ENCODE measurements at places on chromosomes 13 and 19. TPM values are rescaled to one million over a fixed set of nuclear protein-coding genes. Genes with fewer than 3 reads are reported as not detected.

GRCh38 chr13:101555610-101556009 lies 103.1 kb downstream of the ITGBL1 start:
- H3K4me3 ChIP-seq: no peak overlapping the region
- no peaks in the 10 kb centered on the region for H3K27me3 ChIP-seq
- no peaks in the 10 kb centered on the region for H3K4me1 ChIP-seq
- DNase-seq: no peak
- H3K27ac ChIP-seq: no peak overlapping the region

DNA sequence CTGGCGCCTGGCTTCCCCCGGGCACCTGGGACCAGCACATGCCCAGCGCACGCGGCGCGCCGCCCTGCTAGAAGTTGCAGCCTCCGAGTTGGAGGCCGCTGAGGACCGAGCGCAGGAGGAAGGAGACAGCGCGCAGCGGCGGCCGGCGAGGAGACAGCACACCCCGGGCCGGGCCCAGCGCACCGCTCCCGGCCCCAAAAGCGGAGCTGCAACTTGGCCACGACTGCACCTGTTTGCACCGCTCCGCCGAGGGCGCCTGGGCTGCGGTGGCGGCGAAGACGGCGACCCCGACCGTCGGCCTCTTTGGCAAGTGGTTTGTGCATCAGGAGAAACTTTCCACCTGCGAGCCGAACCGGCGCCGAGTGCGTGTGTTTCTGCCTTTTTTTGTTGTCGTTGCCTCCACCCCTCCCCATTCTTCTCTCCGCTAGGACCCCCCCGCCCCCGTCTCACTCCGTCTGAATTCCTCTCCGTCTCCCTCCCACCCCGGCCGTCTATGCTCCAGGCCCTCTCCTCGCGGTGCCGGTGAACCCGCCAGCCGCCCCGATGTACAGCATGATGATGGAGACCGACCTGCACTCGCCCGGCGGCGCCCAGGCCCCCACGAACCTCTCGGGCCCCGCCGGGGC lies at the start of gene SOX1:
Gene SOX1 (plus strand): TSS at position 34 of the 626 bp plus-strand sequence. CDS start 510 bp downstream, at position 544.
- no peaks in the 10 kb centered on the region for H3K36me3 ChIP-seq
- H3K27ac ChIP-seq: no peak within 1 kb of the TSS
- no peak for DNase-seq
- H3K27me3 ChIP-seq: peaks cover 28% of the 10 kb centered on the region

GRCh38 chr19:43620061-43621001 lies 902 bp upstream of the ZNF428 start:
- peak; percentile 80 for DNase-seq
- H3K27ac ChIP-seq: peak overlapping the region; percentile 77

GRCh38 chr19:5621945-5622464 lies 571 bp downstream of the SAFB2 start:
- H3K4me1 ChIP-seq: peaks cover 73% of the 10 kb centered on the region
- H3K4me3 ChIP-seq: peak overlapping the region; percentile 82
- peak overlapping the region; percentile 91 for H3K27ac ChIP-seq
- no peaks in the 10 kb centered on the region for H3K27me3 ChIP-seq
- H3K36me3 ChIP-seq: peaks cover 51% of the 10 kb centered on the region

DNA sequence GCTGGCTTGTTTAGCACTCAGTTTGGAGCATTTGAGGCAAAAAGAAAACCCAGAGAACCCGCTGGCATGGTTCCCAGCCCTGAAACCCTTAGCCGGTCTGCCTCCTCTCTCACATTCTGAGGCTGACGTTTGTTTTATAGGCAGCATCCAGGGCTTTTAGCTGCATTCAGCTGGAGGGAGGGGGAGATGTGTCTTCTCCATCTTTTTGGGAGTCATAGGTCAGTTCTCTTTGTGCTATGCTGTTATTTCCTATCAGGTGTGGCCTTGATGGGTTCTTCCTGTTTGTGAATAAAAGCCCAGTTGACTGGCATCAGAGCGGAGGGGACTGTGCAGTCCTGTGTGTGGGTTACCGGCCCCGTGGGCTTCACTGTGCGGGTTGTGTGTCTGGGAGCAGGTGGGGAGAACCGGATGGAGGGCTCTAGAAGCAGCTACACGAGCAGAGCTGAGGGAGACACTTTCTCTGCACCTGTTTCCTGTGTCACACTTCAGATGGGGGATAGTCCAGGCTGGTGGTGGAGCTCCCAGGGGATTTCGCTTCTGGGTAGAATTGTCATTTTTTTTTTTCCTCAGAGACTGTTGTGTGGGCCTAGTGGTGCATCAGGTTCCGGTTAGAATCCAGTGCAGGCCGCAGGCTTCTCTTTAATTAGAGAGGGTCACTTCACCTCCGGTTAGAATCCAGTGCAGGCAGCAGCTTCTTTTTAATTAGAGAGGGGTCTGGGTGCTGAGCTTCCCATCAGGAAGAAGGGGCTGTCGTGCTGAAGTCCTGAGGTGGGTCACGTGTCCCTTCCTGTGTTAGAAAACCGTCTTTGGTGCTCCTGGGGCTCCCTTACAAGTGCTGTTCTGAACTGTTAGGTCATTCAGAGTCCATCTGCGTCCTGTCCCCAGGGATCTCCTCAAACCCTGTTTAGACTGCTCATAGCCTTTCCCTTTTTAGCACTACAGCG lies 69.6 kb downstream of the ARHGEF7 start:
- DNase-seq: peak; percentile 47
- no peak overlapping the region for H3K4me3 ChIP-seq
- H3K27ac ChIP-seq: peak overlapping the region; percentile 39

GRCh38 chr19:17370026-17370587 lies 7.0 kb downstream of the PLVAP start:
- no peak for DNase-seq
- H3K27me3 ChIP-seq: no peaks in the 10 kb centered on the region
- H3K4me1 ChIP-seq: no peaks in the 10 kb centered on the region
- no peak overlapping the region for H3K27ac ChIP-seq

DNA sequence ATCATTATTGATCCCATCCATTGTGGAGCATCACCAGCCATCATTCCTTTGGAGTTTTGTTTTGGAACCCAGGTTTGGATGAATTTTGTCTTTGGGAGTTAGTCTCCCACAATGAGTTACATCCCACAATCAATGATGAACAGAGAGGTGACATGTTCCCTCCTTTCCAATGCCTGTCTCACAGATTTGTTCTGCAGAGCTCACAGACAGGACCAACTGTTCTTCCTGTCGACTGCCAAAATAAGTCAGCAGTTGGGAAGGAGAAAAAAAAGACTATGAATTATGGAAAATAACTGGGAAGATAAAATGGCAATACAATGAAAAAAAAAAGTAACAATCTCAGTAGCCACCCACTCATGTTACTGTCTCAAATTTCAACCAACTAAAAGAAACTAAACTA lies 489.1 kb downstream of the MYO16 start:
- H3K27me3 ChIP-seq: no peaks in the 10 kb centered on the region
- H3K27ac ChIP-seq: no peak overlapping the region
- no peaks in the 10 kb centered on the region for H3K36me3 ChIP-seq
- no peak overlapping the region for H3K4me3 ChIP-seq
- no peak for DNase-seq
- peaks cover 2% of the 10 kb centered on the region for H3K4me1 ChIP-seq

GRCh38 chr13:98923641-98924397 lies 54.0 kb downstream of the DOCK9 start:
- peaks cover 13% of the 10 kb centered on the region for H3K4me1 ChIP-seq
- DNase-seq: no peak
- no peaks in the 10 kb centered on the region for H3K27me3 ChIP-seq
- no peak overlapping the region for H3K4me3 ChIP-seq

Gene WTIP
- total RNA-seq: 0.23 TPM

- H3K4me1 ChIP-seq: no peaks in the 10 kb centered on the region
- DNase-seq: peak; percentile 66
- H3K27me3 ChIP-seq: no peaks in the 10 kb centered on the region
- H3K36me3 ChIP-seq: no peaks in the 10 kb centered on the region
These were observed 31.2 kb downstream of the TMPRSS9 start for GRCh38 chr19:2391118-2391725.

GRCh38 chr19:17020823-17021222 lies 5.8 kb downstream of the CPAMD8 start:
- DNase-seq: no peak
- H3K4me3 ChIP-seq: no peak overlapping the region
- H3K36me3 ChIP-seq: no peaks in the 10 kb centered on the region

- H3K27me3 ChIP-seq: no peaks in the 10 kb centered on the region
- H3K4me1 ChIP-seq: no peaks in the 10 kb centered on the region
- H3K36me3 ChIP-seq: peaks cover 42% of the 10 kb centered on the region
- no peak overlapping the region for H3K27ac ChIP-seq
These were observed 24.3 kb downstream of the COLGALT1 start for GRCh38 chr19:17579661-17580244.

Gene ZNF443
- 10.3 TPM for total RNA-seq

- H3K36me3 ChIP-seq: no peaks in the 10 kb centered on the region
- peaks cover 52% of the 10 kb centered on the region for H3K4me1 ChIP-seq
- no peak overlapping the region for H3K4me3 ChIP-seq
- DNase-seq: no peak
- H3K27me3 ChIP-seq: no peaks in the 10 kb centered on the region
These were observed 2.3 kb downstream of the FNDC3A start for GRCh38 chr13:48977973-48978372.
